GM03348 (cell line): ENCODE measurements at places on chromosomes 16 and 17.

- DNase-seq: no peak
Measured at GRCh38 chr16:62638964-62639870, 603.0 kb upstream of the CDH8 start.

- DNase-seq: peak; percentile 68
Measured at GRCh38 chr17:68455901-68456338, 1.4 kb downstream of the WIPI1 start.

- DNase-seq: no peak
Measured at GRCh38 chr17:66978514-66979061, 14.1 kb downstream of the CACNG4 start.

DNA sequence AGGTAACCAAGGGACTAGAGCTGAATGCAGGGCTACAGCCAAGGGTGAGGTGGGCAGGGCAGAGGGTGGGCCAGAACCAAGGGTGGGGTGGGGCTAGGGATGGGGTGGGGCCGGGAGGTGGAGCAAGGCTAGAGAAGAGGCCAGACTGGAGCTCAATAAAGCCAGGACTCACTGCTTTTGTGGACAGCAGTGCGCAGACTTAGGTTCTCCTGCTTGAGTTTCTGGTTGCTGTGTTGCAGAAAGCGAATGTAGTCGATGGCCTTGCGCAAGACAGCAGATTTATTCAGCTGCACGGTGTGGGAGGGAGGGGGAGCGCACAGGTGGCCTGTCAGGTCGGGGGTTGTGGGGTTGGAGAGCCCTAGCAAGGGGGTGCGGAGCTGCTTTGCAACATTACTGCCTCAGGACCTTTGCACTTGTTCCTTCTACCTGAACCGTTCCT, 18.7 kb downstream of the SREBF1 start:
- DNase-seq: peak; percentile 84

DNA sequence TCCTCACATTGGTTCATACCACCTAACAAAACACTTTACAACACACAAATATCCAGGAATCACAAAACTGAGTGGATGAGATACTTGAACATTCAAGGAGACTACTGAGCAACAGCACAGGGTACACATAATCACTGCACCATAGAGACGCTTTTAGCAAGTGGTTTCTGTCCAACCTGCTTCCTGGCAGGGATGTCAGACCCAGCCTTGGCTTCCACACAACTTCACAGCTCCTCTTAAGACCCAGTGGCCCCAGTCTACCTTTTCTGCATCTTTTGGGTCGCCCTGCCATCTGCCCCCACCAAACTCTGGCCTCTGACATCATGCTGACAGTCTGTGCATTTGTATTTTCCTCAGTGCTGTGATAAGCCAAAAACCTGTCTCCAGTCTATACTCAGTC, 5.9 kb upstream of the CORO6 start:
- DNase-seq: no peak

DNA sequence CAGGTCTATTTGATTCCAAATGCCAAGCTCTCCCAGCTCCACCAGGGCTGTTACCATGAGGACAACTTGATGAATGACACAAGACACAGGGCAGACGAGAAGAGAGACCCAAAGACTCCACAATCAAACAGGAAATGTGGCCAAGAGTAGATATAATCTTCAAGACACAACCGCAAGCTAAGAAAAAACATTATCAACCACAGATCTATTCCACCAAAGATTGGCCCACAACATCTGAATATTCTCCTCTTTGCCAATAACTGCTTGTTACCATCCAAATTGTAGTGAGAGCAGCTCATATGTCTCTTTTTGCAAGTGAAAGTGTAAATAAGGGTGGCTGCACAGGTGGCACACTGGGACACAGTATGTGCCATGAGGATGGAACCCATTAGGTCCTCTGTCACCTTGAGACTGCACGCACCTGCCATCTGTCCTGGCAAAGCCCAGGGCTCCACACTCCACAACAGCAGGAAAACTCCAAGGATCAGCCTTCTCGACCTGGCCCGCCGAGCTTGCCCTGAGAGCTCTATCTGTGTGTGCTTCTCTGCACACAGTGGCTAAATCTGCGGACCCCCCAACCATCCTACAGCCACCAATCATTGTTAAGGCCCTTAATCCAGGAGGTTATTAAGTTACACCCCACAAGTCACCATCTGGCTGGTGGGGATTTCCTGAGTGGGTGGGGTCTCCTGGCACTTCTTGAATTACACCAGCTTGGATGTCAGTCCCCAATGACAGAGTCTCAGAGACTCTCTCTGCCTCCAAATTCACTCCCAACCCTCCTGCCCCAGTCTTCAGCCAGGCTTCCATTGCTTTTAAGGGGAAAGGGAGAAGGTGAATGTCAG, 50.5 kb downstream of the DYNLRB2 start:
- no peak for DNase-seq

DNA sequence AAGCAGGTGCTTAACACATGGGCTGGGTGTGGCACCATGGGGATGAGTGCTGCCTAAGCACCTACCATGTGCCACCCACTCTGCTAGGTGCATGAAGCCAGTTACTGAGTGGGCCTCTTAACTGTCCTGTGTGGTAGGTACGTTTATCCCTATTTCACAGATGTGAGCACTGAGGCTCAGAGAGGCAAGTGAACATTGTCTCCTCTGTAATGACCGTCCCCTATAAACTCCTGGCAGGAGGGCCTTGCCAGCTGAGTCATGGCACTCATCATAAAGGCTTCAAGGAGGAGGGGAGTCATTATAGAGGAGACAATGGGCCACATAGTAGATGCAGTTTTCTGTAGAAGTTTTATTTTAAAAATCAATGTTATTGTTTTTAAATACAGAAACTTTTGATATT, 79.1 kb downstream of the RAB11FIP4 start:
- no peak for DNase-seq

DNA sequence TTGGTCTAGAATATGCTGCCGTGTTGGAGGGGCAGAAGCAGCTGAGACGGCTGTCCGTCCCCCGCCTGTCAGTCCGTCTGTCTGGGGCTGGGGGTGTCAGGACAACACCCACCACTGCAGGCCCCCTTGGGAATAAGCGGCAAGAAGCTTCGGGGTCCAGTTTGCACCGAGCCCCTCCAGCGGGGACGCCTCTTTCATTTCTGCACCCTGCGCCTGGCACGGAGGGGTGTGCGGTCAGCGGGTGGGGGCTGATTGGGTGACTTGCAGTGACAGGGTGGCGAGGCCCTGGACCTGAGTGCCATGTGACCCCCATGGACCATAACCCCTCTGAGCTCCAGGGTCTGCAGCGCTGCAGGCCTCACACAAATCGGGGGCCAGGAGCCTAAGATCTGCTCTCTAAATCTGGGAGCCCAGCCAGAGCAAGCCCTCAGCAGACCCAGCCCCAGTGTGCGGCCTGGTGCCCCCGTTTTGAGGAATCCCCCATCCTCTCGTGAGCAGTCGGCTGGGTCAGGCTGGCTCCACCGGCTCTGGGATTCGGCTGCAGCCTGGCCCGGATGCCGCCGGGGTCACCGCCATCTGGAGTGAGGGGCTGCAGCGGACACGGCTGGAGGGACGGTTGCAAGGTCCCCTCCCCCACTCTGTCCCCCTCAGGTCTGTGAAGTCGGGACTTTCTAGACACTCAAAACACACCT, 8.3 kb downstream of the CBFA2T3 start:
- no peak for DNase-seq

GRCh38 chr17:57587193-57587969, 157.7 kb downstream of the CCDC182 start:
- no peak for DNase-seq

DNA sequence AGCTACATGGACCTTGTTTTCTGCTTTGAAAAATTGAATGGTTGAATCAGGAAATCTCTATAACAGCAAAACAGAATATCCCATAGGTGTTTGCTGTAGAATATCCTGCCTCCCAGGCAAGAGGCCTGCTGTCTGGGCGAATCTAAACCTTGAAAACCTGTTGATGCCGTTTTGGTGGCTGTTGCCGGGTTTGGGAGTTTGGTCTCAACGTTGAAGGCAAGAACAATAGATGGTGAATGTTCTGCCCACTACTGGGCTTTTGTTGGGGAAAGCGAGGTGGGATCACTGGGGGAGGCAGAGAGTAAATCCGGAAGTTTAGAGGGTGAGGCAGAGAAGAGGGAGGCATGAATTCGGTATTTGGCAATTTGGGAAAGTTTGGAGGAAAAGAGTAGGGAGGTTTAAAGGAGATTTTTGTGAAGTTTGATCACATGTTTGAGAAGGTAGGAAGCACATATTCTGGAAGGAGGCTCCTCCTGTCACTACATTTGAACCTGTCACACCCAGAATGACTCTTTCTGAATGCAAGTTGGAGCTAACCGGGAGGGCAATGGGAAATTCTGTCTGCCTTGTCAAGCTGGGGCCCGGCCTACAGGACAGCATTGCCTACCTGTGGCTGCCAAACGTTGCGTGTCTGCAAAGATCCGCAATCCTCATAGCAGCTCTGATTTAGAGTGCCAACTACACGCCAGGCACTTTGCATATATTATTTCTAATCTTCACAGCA, 46.5 kb downstream of the GPRC5B start:
- DNase-seq: no peak
